ENCODE measurements at places on chromosomes 3 and 15.

DNA sequence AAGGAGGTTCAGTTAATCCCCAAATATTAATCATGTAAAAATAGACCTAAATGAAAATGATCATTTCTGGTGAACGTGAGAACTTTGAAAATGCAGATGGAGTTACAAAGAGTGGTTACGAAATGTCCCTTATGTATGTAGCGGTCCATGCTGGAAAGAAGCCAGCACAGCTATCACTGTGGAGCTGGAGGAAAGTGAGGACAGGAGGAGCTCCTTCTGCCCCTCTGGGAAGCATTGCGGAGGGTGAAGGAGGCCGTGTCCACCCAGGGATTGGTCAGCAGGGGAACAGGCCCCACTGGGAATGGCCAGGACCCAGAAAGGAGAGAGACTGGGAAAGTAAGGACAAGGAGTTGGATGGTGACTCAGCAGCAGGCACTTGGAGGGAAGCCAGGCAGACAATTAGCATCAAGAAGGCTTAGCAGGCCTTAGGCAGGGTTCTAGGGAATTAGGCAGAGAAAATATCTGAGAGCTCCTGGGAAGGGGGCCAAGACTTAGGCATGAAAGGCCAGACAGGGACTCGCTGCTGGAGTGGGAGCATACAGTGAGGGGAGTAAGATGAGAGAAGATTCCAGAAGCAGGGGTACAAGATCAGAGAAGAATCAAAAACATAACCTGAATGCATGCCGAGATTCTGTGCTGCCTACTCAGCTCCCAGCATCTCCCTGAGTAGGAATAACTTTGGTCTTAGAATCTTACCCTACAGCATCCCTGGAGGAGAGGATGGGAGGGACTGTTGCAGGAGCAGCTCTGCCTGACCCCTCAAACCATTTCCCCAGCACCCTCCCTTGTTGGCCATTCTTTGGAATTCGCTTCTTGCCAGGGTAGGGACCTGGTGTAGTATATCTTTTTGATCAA is 171.0 kb upstream of the UMPS start:
- DNase-seq = no peak

GRCh38 chr3:178618197-178618596 is 82.0 kb downstream of the KCNMB2 start:
- DNase-seq = no peak

GRCh38 chr15:101353240-101353639 is 58.2 kb upstream of the SNRPA1 start:
- DNase-seq = no peak

- no peak for DNase-seq
Observed at GRCh38 chr15:47669221-47669620, 48.1 kb upstream of the SEMA6D start.

DNA sequence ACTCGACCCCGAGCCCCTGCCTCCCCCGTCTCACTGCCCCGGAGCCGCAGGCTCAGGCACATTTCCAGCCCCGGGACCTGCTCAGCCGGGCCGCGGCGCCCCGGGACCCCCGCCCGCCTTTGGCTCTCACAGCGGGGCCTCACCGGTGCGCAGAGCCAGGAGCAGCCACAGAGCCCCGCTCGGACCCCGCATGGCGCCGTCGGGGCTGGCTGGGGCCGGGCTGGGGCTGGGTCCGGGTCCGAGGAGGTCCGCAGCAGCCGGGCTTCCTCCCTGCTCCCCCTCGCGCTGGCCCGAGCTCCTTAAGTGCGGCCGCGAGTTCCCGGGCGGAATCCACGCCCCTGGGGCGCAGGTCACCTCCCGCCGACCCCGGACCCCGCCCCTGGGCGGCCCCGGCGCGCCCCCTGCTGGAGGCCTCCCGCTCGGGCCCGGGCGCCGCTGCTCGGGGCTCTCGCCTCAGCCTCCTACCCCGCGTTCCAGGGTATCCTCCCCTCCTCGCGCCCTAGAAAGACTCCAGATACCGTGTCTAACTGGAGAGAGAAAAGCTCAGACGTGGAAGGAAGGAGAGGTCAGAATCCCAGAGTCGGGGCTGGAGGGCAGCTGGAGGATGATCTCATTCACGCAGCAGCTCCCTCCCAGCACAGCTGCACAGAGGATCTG is at the start of gene MELTF:
MELTF (minus strand) TSS at position 307 of the 657 bp plus-strand sequence; CDS start at position 192, 115 bp downstream.
- peak; percentile 77 for DNase-seq

GRCh38 chr3:195693428-195694216 is 27.2 kb upstream of the MUC20 start:
- no peak for DNase-seq

DNA sequence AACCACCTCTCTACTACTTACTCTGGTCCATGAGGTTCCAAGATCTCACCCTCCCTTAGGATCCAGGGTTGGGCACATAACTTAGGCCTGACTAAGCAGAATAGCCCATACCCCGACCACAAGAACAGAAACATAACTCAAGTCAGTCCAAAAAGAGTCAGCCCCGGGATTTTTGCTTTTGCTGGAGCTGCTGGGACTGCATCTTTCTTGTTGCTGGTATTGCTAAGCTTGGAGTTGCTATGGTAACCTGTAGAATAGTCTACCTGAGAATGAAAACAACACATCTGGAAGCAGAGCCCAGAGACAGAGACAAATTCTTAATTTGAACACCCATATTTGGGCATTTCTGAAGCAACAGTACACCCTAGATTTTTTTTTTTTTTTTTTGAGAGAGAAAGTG is 6.5 kb downstream of the RUBCN start:
- DNase-seq = no peak

GRCh38 chr3:14124615-14125192 is at the start of the genes CHCHD4 and TMEM43:
Gene CHCHD4, minus strand, starts transcription at chr3:14124870. Its CDS starts 194 bp downstream, at chr3:14124676.
Gene TMEM43, plus strand, starts transcription at chr3:14125052. Its CDS starts 142 bp downstream, at chr3:14125194.
- peak; percentile 99 for DNase-seq

- no peak for DNase-seq
Observed at GRCh38 chr3:195868866-195869412, 39.4 kb downstream of the TNK2 start.

- DNase-seq = no peak
Observed at GRCh38 chr15:35673093-35673684, 127.2 kb upstream of the DPH6 start.

DNA sequence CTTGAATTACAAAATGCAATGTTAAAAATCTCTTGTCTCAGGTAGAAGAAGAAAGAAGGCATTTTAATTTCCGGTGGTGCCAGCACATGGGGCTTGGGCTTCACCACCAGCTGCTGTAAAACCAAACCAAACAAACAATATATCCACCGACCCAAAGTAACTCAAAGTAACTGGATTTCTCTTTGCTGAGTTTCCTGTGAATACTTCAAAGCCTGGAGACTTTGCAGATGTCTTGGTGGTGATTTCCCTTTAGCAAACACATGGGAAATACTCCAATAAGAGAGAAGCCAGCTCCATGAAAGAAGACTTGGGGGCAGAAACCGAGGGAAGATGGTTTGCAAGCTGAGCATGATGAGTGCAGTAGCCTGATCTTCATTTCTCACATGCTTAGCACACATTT is 62.6 kb downstream of the EIF4E3 start:
- DNase-seq = no peak

- DNase-seq = no peak
Observed at GRCh38 chr3:124653797-124654469, 76.3 kb upstream of the UMPS start.

DNA sequence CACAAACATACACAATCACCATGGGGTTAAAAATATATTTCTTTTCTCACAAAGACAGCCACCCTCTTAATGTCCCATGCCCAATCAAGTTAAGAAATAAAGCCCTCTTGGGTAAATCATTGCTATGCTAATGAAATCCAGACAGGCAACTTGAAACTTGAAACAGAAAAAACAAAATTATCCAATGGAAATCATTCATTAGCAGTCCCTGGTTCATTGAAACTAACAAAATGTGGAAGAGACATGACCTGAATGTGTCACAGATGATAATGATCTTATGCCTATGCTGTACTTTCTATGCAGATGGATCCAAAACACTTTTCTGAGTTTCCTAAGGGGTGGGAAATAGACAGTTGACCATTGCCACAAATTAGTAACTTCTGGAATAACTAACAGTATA is 983.7 kb downstream of the MCTP2 start:
- DNase-seq = no peak

- no peak for DNase-seq
Observed at GRCh38 chr3:105885256-105885655, 16.4 kb upstream of the CBLB start.

DNA sequence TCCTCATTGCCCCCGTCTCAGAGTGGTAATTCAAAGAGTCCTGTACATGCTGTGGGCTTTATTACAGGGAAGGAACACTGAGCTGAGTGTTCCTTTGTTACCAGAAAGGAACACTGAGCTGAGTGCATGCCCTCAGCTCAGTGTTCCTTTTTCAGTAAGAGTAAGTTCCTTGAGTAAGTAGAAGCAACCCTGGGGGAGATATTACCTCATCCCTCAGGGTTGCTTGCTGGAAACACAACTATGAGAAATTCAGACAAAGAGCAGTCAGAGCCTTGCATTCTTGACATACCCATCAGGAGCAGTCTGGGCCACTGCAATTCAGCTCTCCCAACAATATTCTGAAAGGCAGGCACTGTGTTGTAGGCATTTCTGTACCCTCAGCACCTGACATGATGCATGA is 17.0 kb downstream of the CHRM5 start:
- no peak for DNase-seq

GRCh38 chr15:29911705-29912104 is 89.4 kb upstream of the TJP1 start:
- no peak for DNase-seq

DNA sequence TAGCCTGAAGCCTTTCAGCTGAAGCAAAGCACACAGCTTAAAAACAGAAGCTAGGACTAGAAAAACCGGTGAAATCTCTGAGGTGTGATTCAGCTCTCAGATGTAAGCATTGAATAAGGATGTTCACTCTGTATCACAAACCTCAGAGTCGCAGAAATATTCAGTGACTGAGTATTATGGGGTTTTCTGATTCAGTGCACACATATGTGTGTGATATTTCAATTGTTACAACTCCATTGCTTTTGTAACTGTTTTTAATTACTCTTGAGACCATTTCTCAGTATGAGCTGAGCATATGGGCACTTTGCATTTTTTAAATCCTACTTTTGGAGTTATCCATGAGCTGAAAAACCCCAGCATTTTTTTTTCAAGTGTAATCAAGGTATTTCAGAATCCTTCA is 868.8 kb downstream of the NTRK3 start:
- DNase-seq = no peak

DNA sequence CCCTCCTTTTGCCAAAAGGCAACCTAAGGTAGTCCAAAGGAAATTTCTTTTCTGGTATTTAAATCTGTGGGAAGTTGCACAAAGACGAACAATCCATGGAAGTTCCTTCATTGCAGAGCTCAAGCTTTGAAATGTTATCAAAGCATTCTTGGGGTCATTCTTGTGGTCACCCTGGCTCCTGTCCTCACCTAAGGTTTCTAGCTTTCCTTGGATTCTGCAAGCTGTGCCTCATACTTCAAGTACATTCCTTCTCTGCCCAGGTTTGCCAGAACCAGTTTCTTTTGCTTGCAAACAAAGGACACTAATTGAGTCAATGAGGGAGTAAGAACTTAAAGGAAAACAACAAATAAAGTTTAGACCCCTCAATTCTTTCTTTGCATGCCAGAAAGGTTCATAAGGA is 329.8 kb upstream of the PDZRN3 start:
- DNase-seq = no peak

GRCh38 chr15:58165661-58166060 is 27.5 kb downstream of the AQP9 start:
- DNase-seq = no peak

DNA sequence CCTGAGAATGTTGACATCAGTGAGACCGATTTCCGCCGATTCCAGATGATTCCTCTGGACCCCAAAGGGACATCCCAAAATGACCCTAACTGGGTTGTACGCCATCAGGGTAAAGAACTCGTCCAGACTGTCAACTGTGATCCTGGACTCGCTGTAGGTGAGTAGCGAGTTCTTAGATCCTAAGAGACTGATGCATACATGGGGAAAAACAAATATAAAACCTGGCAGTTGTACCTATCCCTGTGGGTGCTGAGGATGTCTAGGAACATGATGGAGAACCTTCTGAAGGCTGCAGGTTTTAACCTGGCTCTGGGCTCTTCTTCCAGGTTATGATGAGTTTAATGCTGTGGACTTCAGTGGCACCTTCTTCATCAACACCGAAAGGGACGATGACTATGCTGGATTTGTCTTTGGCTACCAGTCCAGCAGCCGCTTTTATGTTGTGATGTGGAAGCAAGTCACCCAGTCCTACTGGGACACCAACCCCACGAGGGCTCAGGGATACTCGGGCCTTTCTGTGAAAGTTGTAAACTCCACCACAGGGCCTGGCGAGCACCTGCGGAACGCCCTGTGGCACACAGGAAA is 12.3 kb downstream of the THBS1 start:
- DNase-seq = no peak

DNA sequence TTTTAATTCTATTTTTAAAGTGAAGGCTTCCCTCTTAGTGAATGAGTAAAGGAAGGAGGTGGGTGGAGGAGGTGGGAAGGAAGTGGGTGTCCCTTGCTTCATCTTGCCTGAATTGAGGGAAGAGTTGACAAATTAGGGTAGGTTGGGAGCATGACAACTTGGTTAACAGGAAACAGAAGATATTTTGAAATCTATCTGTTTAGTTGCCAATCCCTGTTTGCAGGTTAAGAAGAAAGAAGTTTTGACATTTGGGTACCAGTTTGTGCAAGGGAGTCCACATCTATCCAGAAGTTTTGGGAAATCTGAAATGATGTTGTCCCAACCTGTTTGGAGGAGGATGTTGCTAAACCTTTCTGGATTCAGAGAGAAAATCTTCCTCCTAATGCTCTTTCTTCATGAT is 204.1 kb upstream of the SUCLG2 start:
- DNase-seq = no peak

DNA sequence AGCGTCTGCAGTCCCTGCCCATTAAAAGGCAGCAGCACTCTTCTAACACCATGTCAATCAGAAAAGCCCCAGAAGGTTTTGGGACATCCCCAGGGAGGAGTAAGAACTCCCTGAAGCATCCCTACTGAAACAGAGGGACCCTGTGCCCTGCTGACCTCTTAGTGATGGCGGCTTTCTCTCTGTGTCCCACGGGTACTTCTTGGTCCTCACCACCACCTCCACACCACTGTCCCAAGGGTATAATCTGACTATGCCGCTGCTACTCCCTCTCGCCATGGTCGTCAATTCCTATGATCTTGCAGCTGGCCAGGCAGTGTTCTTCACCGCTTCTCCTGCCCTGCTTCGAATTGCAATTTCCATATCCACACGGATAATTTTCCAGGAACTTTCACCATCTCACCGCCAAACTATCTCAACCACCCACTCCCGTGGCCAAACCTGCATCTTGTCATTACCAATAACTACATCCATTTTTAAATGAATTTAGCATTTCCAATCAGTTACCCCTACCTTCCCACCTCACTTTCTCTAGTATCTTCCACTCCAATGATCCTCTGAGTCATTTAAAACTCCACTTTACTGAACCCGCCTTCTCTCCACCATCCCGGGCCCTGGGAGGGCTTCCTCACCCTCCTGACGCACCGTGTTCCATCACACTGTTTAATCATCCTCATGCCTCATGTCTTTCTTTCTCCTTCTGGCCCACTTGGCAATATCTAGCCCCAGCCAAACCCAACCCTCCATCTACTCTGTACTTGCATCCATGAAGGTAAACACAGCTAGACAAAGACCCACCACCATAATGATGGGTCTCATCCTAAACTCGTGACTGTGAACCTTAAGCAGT is 23.7 kb downstream of the PRR23E start:
- no peak for DNase-seq

All from B cell (primary cell).